Cortex of kidney (tissue), 1 donor: ENCODE measurements at places on chromosomes 4 and X.

DNA sequence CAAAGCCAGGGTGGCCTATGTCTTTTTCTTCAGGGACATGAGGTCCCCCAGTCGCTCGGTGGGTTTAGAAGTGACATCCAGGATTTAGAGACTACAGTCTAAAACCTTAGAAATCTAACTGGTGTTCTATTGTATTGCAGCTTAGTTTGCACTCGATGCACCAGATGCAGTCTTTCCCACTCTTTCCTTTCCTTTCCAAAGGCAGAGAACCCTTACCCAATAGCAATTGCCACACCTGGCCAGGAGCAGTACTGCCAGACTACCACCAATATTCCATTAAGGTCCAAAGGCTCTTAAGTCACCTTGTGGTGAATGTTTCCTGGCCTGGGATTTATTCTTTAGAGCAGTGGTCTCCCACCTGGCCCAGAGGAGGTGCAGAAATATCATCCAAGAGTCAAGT, 1068.8 kb downstream of the FAM133A start:
- DNase-seq, result no peak

DNA sequence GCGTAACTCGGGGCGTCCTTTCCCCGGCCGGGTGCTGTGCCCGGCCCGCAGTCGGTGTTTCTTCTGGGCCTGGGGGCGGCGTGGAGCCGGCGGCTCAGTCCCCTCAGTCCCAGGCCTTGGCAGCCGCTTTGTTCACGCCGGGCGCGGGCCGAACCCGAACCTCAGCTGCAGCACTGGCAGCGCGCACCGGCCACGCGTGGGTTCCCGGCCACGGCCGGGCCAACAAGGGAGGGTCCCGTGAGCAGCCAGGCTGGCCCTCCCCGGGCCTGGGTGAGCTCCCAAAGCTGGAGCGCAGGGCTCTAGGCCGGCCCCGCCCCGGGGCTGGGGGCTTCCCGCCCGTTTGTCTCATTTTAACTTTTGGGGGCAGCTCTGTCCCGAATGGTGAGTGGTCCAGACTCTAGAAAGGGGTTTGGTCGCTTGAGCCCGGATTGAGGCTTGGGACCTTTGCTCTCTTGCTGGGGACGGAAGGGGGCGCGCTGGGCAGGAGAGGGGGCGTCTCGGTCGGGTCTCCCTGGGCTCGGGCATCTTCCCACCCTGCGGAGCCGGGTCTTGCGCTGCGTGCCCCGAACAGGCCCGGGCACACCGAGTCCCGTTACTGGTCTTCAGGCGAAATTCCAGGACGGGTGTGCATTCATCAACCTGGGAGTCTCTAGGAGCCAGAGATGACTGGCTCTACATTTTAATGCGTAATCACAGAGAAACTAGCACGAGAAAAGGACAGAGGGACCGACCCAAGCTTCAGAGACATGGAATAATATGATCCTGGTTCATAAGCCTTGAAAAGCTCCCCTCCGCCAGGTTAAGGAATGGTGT, 177.1 kb downstream of the CBR4 start:
- DNase-seq, result no peak

GRCh38 chr4:26076896-26077295, 162.9 kb downstream of the SMIM20 start:
- no peak for DNase-seq

DNA sequence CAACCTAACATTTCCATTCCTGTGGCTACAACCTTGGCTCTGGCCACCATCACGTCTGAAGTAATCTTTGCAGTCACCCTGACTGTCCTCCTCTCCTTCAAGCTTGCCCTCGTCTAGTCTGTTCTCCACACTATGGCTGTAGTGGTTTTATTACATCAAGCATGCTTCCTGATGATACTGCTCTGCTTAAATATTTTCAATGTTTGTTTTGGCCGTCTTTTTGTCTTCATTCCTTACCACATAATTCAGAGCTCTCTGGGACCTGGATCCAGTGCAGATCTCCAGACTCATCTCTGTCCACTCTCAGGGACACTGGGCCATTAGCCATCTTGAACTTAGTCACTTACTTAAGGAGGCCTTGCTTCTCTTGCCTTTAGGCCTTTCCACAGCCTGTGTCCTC, 27.7 kb upstream of the FREM3 start:
- no peak for DNase-seq

GRCh38 chr4:154329939-154330338, 161.7 kb downstream of the DCHS2 start:
- DNase-seq, result no peak

DNA sequence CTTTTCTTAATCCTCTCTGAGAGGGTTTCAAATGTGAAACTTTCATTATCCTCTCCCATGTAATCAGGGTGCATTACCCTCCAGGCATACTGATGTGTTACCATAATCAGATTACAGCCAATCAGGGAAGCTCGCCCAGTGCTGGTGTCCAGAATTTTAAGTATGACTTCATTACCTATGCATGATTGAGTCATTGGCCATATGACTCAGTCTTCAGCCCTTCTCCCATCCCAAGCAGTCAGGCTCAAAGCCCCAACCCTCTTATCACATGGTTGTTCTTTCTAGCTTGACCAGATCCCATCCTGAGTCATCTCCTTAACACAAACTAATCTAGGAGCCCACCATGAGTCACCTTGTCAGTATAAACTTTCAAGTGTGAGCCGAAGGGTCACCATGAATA, 1668.1 kb upstream of the AGA start:
- DNase-seq, result no peak

GRCh38 chr4:176186067-176186466, 9.3 kb downstream of the SPATA4 start:
- no peak for DNase-seq
